Stimulated activated CD4-positive, alpha-beta T cell treated with anti-CD3 and anti-CD28 coated beads, Interleukin-12 subunit alpha, Interleukin-12 subunit beta, amount 100 ng/mL, for 24 hours (primary cell): ENCODE measurements at places on chromosomes 5 and 9.

- DNase-seq = no peak
Measured at GRCh38 chr5:135332519-135333150, 66.4 kb downstream of the MACROH2A1 start.

- DNase-seq = no peak
Measured at GRCh38 chr5:172721455-172722326, 49.3 kb downstream of the DUSP1 start.

GRCh38 chr5:62354028-62354874, 48.2 kb downstream of the KIF2A start:
- no peak for DNase-seq

GRCh38 chr5:90602681-90603080, 44.1 kb downstream of the ADGRV1 start:
- DNase-seq = no peak

- DNase-seq = no peak
Measured at GRCh38 chr9:5442400-5443011, 4.8 kb upstream of the PLGRKT start.

DNA sequence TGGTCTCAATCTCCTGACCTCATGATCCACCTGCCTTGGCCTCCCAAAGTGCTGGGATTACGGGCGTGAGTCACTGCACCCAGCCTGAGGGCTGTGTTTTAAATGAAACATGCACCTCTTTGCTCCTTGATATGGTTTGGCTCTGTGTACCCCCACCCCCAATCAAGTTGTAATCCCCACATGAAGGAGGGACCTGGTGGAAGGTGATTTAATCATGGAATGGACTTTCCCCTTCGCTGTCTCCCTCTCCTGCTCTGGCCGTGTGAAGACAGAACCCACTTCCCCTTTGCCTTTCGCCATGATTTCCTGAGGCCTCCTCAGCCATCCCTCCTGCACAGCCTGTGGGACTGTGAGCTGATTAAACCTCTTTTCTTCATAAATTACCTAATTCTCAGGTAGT, 12.5 kb upstream of the NOTCH1 start:
- no peak for DNase-seq

DNA sequence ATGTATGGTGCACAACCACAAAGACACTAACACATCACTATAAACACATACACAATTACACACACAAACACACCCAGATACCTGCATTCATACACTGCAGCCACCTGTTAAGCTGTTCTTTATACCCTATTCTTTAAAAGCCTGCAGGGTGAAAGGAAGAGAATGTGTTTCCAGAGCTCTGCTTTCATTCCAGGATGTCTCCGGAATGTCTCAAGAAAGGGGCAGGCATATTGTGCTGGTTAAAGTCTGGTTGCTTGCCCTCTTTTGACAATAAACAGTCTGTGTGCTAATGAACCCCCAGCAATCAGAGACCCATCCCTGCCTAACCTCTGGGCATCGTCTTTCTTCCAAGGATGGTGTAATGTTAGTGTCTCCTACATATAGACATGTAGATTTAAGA, 181.6 kb downstream of the EPB41L4A start:
- DNase-seq = no peak

GRCh38 chr9:136825295-136826187, 16.7 kb upstream of the AJM1 start:
- DNase-seq = no peak

DNA sequence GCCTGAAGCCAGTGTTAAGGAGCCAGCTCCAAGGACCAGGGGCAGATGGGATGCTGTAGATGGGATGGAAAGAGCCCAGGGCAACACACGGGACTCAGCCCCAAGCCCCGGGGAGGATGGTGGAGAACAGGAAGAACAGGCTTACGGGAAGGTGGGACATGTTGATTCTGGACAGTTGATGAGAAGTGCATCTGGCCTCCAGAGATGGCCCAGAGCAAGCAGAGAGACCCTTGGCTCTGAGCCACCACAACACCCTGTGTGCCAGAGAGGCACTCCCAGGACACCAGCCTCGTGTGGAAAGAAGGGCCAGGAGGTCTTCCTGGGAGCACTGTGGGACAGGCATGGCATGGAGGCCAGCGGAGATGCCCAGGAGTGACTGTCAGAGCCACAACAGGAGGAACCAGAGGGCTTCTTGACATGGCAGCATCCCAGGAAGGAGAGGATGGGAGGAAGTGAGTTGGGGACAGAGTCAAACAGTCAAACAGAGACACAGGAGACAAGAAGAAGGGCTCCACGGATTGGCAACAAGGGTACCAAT, 156.3 kb upstream of the MVB12B start:
- no peak for DNase-seq

- DNase-seq = no peak
Measured at GRCh38 chr9:121662891-121663580, 11.6 kb downstream of the DAB2IP start.

DNA sequence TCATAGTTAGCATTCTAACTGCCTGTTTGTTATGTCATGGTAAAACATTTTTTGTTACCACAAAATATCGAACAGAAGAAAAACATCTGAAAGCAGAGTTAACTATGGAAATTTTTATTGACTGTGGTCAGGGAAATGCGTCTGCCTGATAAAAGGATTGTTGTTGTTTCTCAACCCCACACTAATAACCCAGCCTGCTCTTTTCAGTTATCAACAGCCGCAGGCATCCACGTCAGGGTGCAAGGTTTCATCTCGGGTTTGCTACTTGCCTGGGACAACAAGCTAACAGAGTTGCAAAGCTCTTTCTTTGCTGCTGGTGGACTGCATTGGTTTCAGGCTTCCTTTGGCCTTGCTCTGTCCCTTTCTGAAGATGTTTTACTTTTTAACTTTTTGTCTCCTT, 969.2 kb downstream of the CDH18 start:
- no peak for DNase-seq

DNA sequence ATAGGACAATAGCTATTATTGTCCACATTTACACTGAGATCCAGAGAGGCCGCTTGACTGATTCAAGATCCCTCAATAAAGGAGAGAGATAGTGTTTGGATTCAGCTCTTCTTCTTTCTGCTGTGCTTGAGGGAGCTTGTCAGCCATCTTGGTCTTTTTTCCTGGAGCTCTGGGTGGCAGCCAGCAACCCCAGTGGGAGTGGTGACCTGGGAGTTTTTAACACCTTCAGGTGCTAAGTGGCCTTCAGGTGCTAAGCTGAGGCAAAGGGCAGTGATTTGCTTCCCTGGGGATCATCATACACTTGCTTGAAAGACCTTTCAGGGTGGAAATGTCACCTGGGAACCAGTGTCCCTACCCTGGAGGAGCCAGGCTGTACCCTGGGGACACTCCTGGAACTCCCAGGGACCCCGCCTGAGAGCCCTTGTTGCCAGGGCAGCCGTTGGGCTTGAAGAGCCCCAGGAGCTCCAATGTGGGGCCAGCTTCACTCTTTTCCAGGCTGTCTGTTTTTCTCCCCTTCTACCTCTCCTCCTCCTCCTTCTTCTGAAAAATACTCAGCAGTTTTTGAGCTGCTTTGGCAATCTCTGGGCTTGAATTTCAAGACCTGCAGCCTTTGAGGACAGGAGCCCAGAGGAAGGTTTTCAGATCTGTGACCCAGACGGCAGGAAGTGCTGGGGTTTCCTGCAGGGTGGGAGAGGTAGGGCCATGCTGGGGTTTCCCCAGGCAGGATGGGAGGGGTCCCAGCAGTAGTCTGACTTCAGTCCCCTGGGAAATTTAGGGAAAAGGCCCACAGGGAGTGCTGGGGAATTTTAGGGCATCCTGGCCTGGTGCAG, 59.7 kb downstream of the FGF18 start:
- no peak for DNase-seq

DNA sequence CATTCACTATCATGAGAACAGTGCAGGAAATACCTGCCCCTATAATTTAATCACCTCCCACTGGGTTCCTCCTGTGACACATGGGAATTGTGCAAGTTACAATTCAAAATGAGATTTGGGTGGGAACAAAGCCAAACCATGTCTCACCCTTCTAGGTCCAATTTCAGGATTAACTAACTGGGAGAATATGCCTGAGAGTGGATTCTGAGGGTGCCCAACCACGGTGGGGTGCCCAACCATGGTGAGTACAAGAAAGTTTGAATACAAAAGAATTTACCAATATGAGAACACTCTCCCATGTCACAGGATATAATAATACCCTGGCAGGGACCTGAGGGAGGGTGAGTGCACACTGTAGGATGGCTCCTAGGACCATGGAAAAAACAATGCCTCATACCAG, 17.2 kb upstream of the GDA start:
- DNase-seq = no peak

GRCh38 chr9:36980148-36980974, 53.7 kb downstream of the PAX5 start:
- DNase-seq = no peak

- DNase-seq = no peak
Measured at GRCh38 chr5:157748760-157749461, 5.4 kb downstream of the LSM11 start.

DNA sequence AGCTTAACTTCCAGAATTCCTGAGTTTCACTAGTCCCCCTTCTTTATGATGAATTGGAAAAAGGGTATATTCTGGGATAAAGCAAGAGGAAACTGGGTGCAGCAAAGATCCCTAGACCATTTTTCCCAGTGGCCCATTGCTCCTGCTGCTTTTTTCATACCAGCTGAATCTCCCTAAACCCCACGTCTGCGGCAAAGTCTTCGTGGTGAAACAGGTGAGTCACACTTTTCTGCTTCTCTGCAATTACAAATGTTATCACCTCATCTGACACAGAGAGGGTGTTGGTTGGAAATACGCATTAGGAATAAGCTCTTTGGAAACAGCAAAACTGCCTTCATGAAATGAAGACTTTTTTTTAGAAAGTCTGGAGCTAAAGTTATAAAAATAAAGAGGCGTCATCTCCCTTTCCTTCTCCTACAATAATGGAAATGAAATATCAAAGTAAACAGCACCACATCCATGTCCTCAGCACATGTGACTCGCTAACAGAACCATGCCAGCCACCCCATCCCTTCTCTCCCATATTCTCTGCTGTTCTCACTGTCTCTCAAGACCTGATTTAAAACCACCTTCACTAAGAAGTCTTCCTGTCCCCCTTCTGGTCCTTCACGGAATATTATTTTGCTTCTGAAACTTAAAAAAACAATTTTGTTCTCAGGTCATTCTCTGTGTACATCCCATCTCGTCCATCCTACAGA, 39.5 kb upstream of the GLRX start:
- no peak for DNase-seq
